ENCODE measurements at places on chromosomes 16 and 17. TPM values are rescaled to one million over a fixed set of nuclear protein-coding genes. Genes with fewer than 3 reads are reported as not detected.

ZPBP2 gene
- not detected for total RNA-seq

PARD6A gene
- total RNA-seq: 1.7 TPM

TAX1BP3 gene
- 323 TPM for total RNA-seq

TSEN54 gene
- total RNA-seq: 40.2 TPM

TBC1D3 gene
- total RNA-seq: not detected

ZNF624 gene
- total RNA-seq: 0.98 TPM

KRTAP9-4 gene
- not detected for total RNA-seq

TRAPPC2L gene
- total RNA-seq: 88.6 TPM

ABCA3 gene
- 23.7 TPM for total RNA-seq

SMIM36 gene
- total RNA-seq: not detected

CCL14 gene
- not detected for total RNA-seq

ANKRD40CL gene
- not detected for total RNA-seq

PRR15L gene
- total RNA-seq: 3.0 TPM

SLC12A3 gene
- not detected for total RNA-seq

CD300H gene
- total RNA-seq: 0.17 TPM

CD300E gene
- not detected for total RNA-seq

LSM12 gene
- total RNA-seq: 56.0 TPM

CES3 gene
- 3.0 TPM for total RNA-seq

KRTAP3-1 gene
- total RNA-seq: not detected

ABCA8 gene
- 0.61 TPM for total RNA-seq

OXLD1 gene
- 48.0 TPM for total RNA-seq

ARHGDIG gene
- 2.6 TPM for total RNA-seq

KRTAP4-6 gene
- not detected for total RNA-seq

QPRT gene
- total RNA-seq: 0.86 TPM

SLC52A1 gene
- 0.62 TPM for total RNA-seq

TEDC2 gene
- total RNA-seq: 17.7 TPM

GABARAP gene
- 637 TPM for total RNA-seq

SLC7A6 gene
- total RNA-seq: 26.4 TPM

ATP2A1 gene
- total RNA-seq: 1.4 TPM

VAT1L gene
- total RNA-seq: 0.02 TPM

SLC5A2 gene
- 0.18 TPM for total RNA-seq

NGFR gene
- 0.85 TPM for total RNA-seq

SLC5A11 gene
- 0.27 TPM for total RNA-seq

CLEC3A gene
- total RNA-seq: not detected

CDH15 gene
- 0.22 TPM for total RNA-seq

HES7 gene
- total RNA-seq: 3.6 TPM

MED31 gene
- total RNA-seq: 25.4 TPM

CYB5B gene
- total RNA-seq: 219 TPM

PTGES3L gene
- 0.77 TPM for total RNA-seq

AMDHD2 gene
- 14.7 TPM for total RNA-seq

SHMT1 gene
- total RNA-seq: 49.8 TPM

CHST4 gene
- total RNA-seq: not detected

SCIMP gene
- not detected for total RNA-seq
